ENCODE measurements at places on chromosomes 1 and 21. TPM values are rescaled to one million over a fixed set of nuclear protein-coding genes. Genes with fewer than 3 reads are reported as not detected.

- DNase-seq = no peak
Measured at GRCh38 chr1:8443558-8444194, 125.8 kb downstream of the SLC45A1 start.

DNA sequence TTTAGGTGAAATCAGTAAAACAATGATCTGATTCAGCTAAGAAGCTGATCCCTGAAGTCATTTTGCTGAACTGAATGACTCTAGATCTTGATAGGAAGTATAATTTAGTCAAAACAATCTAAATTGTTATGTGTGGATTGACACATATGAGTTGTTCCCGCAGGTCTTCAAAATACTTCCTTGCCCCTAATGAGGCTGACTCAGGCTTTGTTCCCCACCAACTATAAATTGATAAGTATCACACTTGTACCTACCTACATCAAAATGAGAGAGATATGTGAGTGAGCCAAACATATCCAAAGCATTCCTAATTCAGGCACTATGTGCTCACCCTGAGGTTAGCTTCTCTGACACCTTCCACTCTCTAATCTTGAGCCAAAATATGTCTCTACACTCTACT lies 507.1 kb downstream of the PLPP3 start:
- DNase-seq = no peak

GRCh38 chr1:108645564-108646184 lies 15.2 kb downstream of the HENMT1 start:
- DNase-seq = no peak

GRCh38 chr1:218917656-218918055 lies 256.0 kb upstream of the LYPLAL1 start:
- DNase-seq = no peak

SPRR1B gene
- not detected for total RNA-seq

- DNase-seq = no peak
Measured at GRCh38 chr1:199290186-199290585, 651.3 kb downstream of the PTPRC start.

CYP4A11 gene
- not detected for total RNA-seq

DNA sequence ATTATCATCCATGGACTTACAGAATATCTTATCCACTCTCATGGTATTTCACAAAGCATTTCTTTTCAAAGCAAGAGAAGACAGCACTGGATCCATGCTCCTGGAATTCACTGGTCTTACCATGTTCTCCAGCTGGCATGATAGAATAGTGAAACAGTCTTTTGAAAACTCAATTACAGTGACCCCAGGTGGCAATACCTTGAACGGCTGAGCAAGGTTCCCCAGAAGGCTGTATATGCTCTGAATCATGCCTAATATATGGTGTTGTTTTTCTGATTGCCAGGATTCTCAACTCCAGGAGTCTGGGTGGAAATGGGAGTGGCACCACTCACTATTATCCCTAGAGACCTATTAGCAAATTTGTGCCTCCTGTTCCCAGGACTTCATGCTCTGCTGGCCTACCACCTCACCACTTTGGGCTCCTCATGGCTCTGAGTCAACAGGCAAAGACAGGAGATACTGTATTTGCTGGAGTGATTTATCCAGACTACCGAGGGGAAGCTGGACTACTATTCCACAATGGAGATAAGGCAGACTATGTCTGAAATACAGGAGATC lies 87.6 kb downstream of the CATSPERE start:
- DNase-seq = no peak

DNA sequence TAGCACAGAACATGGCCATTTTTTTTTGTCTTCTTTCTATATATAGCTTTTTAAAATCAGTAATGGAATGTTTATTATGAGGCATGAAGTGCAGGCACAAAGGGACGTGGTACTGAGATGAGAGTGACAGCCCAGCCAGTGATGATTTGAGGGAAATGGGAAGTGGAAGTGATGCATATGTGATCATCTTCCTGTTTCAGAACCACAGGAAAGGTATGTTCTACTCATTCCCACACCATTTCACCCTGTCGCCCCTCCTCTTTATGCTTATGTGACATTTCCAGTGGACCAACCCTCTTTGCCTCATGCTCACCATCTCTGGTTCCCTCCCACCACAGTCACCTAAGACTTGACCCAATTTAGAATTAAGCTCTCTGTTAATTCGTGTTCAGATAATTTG lies 24.3 kb downstream of the PTGS2 start:
- DNase-seq = no peak

DNA sequence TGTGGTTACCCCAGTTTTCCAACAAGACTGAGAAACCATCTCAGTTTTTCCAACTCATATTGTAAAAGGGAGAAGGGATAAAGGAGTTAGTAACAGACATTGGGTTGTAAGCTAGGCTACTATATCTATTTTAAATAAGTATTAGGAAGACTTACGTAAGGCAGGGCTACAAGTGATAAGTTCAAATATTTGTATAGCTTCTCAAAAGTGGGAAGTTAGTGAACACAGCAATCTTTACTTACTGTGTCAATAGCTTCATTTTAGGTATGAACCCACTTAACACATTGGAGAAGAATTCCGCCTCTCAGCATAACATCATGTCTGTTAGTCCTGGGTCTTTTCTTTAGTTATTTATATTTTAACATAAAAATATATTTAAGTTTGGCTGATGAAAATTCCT lies 320.1 kb downstream of the TPR start:
- no peak for DNase-seq

KCNA3 gene
- 0.24 TPM for total RNA-seq

- DNase-seq = no peak
Measured at GRCh38 chr1:200139661-200140250, 112.2 kb downstream of the NR5A2 start.

DNA sequence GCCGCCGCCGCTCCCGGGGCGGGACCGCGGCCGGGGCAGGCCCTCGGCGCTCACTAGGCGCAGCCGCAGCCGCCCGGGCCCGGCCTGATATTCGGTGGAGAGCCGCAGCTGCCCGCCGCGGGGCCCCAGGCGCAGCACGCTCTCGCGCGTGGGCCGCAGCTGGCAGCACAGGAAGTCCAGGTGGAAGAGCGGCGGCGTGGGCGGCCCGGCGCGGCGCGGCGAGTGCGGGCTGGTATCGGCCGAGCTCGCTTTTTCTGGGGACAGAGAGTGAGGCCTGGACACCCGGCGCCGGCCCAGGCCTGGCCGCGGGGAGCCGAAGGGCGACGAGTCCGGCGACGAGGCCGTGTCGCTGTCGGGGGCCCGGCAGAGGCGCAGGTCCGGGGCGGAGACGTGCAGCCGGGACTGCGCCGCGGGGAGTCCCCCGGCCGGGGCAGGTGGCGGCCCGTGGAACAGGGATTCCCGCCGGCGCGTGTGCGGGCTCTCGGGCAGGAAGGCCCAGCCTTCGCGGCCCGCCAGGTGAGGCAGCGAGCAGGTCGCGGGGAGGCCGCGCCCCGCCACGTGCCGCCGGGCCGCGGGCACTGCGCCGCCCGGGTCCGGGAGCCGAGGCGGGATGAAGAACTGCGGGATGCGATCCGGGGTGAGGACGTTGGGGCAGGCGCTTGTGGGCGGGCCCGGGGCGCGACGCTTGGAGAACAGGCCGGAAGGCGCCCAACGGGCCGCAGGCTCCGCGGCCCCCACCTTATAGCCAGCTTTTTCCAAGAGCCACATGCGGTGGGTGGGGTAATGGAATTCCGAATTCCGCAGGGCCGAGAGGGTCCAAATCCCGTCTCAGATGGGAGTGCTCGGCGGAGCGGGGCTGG lies 1.2 kb downstream of the C2CD4D start:
- DNase-seq = no peak

- DNase-seq = no peak
Measured at GRCh38 chr1:242828199-242828598, 303.7 kb upstream of the PLD5 start.

GRCh38 chr1:56780128-56780750 lies 39.0 kb downstream of the FYB2 start:
- DNase-seq = no peak

GRCh38 chr1:115314765-115315164 lies 23.3 kb downstream of the NGF start:
- DNase-seq = no peak

GRCh38 chr1:152084853-152085252 lies 4.0 kb downstream of the TCHHL1 start:
- DNase-seq = no peak

- no peak for DNase-seq
Measured at GRCh38 chr1:116808200-116808847, 54.1 kb downstream of the CD2 start.

NIT1 gene
- 33.8 TPM for total RNA-seq

GRCh38 chr1:4685523-4685865 lies 31.1 kb downstream of the AJAP1 start:
- DNase-seq = no peak

- no peak for DNase-seq
Measured at GRCh38 chr21:17387030-17387617, 125.7 kb upstream of the CXADR start.

DNA sequence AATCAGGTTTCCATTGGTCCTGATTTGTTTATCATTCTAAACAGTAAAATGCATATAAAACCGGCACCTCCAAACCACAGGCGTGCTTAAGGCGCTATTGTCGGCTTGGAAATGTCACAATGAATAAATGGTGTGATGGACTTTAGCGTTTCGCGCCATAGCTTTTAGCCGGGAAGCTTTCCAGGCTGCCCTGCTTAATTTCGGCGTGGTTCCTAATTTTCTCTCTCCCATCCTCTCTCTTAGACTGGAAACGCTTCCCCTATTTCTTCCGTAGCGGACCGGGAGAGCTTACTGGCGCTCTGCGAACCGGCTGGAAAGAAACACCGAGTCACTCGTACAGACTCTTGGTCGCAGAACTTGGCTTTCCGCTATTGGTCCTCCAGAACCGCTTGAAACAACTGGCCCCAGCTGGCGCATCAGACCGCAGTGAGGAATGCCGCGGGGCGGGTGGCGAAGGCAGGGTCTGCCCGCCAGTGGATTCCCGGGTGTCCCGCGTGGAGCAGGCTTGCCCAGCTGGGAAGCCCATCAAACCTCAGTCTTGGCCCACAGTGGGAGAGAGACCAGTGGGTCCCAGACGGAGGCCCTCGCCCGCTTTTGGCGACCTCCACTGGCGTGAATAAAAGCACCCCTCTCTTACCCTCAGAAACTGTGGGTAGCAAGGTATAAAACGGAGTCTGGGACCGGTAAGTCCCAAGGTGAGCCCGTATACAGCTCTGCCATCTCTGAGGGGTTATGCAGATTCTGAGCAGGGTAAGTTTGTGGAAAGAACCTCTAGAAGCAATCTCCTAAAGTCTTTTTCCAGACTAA lies 4.0 kb upstream of the LHX8 start:
- DNase-seq = no peak

DNA sequence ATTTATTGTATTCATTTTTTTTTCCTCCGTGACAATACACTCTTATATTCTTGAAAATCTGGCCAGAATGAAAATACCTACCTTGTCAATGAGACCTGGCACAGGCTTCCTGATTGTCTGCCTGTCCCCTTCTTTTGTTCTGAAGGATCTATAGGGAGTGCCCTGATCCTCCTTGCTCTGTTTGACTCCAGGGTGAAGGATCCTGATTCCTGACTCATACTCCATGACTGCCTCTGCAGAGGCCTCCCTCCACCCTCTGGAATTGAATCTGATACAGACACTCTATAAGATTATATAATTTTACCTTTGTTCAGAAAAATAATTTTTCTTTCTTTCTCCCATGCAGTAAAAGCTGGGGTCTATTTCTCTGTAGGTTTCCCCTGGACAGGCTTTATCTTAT lies 116.2 kb downstream of the HMCN1 start:
- DNase-seq = no peak

FCRL4 gene
- total RNA-seq = not detected

EFHD2 gene
- total RNA-seq = 11.6 TPM

DNA sequence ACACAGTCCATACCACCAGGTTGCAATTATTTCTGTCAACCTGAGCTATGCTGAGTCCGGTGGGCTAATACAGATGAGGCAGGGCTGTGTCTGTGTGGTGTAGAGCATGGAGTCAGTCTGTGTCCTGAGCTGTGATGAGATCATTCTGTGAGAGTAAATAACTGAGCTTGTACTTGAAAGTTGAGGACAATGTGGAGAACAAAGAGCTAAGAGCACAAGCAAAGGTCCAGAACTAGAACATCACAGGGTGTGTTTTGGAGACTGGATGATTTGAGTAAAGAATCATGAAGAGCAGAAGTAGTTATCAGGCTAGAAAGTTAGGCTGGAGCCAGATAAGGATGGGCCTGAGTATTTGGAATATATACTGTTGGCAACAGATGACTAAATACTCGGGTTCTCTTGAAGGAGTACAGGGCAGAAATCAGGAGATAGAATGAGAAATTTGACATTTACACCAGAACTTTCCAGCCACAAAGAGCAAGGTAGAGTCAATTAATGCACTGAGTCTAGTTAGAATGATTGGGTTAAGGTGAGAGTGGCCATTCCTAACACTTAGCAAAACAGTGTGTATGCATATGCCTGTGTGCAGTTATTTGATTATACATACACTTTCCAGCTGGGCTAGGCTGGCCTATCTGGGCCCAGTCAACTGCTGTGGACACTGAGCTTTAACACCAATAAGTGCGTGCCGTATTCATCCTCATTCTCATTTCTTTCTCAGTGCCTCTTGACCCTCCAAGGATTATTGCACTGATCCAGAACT lies 48.8 kb downstream of the LEPR start:
- DNase-seq = no peak

SMCP gene
- total RNA-seq = not detected

PHACTR4 gene
- 14.9 TPM for total RNA-seq

DNA sequence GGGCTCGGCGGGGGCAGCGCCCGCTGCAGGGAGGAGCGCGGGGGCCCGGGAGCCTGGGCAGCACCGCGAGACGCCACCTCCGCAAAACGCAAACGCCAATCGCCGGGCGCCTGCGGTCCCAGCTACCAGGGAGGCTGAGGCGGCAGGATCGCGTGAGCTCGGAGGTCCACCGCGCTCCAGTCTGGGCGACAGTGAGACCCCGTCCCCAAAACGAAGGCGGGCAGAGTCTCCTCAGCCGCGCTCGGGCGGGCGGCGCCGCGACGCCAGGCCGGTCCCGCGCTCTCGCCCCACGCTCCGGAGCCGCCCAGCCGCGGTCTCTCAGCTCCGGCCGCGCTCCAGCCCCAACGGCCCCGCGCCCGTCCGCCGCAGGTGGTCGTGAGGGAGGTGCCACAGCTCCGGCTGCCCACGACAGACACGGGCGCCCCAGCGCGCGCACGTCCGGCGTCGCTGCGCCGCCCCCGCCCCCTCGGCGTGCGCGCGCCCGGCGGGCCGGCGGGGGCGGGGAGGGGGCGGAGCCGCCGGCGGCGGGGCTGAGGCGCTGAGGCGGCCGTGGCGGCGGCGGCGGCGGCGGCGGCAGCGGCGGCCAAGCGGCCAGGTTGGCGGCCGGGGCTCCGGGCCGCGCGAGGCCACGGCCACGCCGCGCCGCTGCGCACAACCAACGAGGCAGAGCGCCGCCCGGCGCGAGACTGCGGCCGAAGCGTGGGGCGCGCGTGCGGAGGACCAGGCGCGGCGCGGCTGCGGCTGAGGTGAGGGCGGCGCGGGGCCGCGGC lies at the start of gene ADARB1:
Gene ADARB1 (plus strand): TSS at position 533 of the 770 bp plus-strand sequence. CDS start 97,077 bp downstream, outside the sequence.
- peak; percentile 76 for DNase-seq

- DNase-seq = peak; percentile 76
Measured at GRCh38 chr1:156493154-156493631, 7.4 kb downstream of the MEF2D start.

- no peak for DNase-seq
Measured at GRCh38 chr1:94807742-94808491, 12.2 kb upstream of the SLC44A3 start.
